CD4-positive, alpha-beta T cell treated with Interleukin-6 for 4 hours (primary cell): ENCODE measurements at places on chromosomes 16 and 17.

DNA sequence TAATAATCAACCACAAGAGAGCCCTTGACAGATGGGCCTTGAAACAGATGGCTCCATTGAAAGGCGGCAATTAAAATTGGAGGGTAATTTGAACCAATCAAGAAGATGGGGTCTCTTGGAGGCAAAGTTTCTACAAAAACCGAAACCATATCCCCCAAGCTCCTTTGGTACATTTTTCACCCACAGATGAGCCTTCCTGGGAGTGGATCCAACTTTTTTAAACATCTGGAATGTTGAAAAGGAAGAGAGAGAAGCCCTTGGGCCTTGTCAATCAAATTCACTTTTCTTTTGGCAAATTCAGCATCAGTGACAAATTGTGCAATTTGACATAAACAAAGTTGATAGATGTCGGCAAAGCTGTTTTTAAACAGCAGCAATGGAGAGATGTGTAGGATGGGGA lies 13.2 kb upstream of the NUP93 start:
- no peak for DNase-seq

- peak; percentile 12 for DNase-seq
These were observed 18.4 kb downstream of the TRAP1 start for GRCh38 chr16:3698941-3699340.

GRCh38 chr16:28821874-28822519 lies 802 bp upstream of the ATXN2L start:
- DNase-seq, result no peak

DNA sequence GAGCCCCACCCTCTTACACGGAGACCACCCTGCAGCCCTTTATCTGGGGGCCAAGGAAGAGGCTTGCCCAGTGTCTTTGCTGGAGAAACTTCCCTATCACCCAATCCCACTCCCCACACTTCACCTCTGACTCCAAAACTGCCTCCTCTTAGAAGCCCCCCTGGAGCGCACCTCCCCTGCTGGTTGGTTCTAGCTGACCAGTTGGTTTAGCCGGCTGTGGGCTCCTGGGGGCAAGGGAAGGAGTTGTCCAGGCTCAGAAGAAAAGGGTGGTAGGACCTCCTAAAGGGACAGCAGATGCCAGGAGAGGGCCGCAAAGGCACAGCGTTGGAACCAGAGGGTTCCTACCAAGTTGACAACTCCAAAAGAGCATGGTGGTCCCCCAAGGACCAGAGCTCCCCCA lies 2.0 kb downstream of the BCAR1 start:
- no peak for DNase-seq

GRCh38 chr16:5062051-5062450 lies 3.7 kb downstream of the C16orf89 start:
- DNase-seq, result no peak

- no peak for DNase-seq
These were observed 14.2 kb upstream of the SEC14L1 start for GRCh38 chr17:77126519-77126918.

GRCh38 chr17:73313526-73314127 lies 1.8 kb upstream of the CDC42EP4 start:
- DNase-seq, result no peak

DNA sequence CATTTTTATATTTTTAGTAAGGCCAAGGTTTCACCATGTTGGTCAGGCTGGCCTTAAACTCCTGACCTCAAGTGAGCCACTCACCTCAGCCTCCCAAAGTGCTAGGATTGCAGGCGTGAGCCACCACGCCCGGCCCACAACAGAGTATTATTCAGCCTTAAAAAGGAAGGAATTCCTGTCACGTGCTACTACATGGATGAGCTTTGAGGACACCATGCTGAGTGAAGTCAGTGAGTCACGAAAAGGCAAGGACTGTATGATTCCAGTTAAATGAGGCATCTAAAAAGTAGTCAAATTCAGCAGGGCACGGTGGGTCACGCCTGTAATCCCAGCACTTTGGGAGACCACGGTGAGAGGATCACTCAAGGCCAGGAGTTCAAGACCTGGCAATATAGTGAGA lies 9.7 kb downstream of the CSF3 start:
- no peak for DNase-seq

DNA sequence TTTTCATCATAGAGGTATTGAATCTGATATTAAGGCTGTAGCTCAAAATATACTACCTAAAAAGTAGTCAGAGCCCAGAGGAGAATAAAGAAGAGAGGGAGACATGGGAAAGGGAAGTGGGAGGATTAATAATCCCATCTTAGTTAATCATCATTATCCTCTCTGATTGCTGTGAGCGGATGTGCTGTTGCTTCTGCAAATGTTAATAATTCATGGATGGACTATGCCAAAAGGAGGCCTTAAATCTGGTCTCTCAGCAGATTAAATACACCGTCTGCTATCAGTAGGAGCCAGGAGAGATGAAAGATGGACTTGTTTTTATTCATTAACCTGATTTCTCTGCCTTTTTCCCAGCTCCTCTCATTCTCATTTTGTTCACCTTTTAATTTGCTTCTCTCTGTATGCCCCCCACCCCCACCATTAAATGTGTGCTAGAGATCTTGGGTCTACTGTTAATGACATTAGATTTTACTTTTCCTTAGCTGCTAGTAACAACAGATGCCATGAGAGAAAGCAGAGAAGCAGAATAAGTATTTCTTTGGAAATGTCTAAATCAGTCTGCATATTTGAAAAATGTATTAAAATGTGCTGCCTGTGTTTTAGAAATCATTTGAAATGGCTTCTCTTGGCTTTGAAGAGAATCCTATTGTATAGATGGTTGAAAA lies 44.2 kb downstream of the NUP93 start:
- DNase-seq, result no peak

- no peak for DNase-seq
These were observed 1.6 kb downstream of the FHOD1 start for GRCh38 chr16:67245674-67246080.

DNA sequence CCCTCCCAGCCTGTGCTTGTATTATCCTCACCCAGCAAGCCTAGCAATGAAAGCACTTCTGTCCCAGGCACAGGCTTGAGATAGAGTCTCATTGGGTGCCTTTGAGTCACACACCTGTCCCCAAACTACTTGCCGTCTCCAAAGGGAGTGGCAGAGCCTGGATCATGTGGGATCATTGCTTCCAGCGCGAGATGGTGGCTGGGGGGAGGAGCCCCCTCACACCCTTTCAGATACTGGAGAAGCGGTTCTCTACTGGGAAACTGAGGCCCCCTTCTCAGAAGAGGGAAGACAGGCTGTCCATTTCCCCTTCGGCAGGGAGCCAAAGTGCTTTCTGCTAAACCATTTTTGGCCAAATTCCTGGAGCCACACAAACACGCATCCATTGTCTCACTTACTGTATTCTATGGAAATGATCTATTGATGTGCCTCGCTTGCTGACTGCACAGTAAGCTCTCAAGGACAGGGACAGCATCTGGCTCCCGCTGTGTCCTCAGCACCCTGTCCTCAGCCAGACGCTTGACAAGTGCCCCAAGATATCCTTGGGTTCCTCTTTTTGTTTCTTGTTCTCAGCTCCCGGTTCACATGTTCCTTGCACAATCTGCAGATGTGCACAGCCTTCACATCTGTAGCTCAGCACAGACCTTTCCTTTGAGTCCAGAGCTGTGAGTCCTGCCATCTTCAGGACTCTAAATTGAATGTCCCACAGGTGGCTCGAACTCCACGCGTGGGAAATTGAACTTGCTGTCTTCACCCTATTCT lies 26.0 kb upstream of the DLX3 start:
- no peak for DNase-seq

GRCh38 chr17:77959926-77960521 lies 1.5 kb downstream of the TNRC6C start:
- peak; percentile 43 for DNase-seq

GRCh38 chr16:60404401-60404800 lies 1631.8 kb downstream of the CDH8 start:
- no peak for DNase-seq

DNA sequence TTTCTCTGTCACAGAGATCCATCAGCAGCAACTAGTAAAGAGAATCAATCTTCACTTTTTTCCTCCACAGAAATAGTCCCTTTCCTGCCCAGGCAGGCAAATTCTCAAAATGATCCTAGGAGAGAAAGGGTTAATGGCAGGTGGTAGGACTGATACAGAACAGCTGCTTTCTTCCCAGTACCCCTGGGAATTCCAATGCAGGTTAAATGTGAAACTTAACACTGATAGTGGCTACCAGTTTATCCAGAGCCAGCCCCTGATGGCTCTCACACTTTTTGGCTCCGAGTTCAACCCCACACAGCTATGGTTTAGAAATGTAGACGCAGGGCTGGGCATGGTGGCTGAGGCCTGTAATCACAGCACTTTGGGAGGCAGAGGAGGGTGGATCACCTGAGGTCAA lies 22.2 kb downstream of the MARVELD3 start:
- no peak for DNase-seq

DNA sequence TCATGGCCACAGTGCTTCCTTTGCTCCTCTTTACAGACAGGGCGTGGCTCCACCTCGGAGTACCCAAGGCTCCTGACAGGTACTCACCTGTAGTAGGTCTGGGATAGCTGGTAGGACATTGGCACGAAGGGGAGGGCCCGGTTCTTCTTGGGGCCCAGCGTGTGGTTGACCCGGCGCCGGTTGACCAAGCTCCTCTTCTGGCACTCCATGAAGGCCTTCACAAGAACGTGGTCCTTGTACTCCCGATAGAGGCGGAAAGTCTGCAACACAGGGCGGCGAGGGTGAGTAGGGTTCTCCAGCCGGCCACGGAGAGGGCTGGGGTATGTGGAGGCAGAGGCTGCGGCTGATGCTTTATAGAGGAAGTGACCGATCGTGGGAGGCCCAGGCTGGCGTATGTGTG lies 69.7 kb downstream of the IL21R start:
- DNase-seq, result no peak

DNA sequence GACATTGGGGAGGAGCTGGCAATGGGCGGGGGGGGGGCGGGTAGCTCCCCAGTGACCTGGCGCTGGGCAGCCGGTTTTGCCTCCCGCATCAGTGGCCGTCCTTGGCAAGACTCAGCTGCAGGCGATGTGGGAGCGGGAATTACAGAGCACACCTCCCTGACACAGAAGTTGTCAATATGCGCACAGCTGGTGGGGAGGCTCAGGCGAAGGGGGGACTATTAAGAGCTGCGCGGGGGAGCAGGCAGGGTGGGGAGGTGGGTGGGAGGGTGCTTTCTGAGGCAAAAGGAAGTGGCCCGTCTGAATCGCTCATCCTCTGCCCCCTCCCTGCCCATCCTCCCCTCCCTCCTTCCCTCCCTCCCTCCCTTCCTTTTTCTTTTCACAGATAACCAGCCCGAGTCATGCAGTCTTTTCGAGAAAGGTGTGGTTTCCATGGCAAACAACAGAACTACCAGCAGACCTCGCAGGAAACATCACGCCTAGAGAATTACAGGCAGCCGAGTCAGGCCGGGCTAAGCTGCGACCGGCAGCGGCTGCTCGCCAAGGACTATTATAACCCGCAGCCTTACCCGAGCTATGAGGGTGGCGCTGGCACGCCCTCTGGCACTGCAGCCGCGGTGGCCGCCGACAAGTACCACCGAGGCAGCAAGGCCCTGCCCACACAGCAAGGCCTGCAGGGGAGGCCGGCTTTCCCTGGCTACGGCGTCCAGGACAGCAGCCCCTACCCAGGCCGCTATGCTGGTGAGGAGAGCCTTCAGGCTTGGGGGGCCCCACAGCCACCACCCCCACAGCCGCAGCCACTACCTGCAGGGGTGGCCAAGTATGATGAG lies 44.0 kb downstream of the SREBF1 start:
- DNase-seq, result peak; percentile 78

DNA sequence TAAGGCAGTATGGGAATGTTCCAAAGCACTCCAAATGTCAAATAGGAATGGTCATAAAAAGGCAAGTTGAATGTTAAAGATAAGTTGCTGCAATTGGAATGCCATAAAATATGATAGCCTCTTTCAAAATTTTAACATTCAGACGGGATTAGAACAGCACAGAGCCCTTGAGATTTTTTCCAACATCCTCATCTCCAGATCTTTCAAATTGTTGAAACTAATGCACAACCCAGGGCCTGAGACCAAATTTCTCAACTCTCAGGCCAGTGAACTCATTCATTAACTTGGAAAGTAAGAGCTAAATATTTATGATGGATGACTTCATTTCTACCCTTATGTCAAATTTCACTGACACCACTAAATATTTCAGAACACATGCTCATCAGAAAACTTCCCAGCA lies 346.5 kb upstream of the XYLT1 start:
- DNase-seq, result no peak

DNA sequence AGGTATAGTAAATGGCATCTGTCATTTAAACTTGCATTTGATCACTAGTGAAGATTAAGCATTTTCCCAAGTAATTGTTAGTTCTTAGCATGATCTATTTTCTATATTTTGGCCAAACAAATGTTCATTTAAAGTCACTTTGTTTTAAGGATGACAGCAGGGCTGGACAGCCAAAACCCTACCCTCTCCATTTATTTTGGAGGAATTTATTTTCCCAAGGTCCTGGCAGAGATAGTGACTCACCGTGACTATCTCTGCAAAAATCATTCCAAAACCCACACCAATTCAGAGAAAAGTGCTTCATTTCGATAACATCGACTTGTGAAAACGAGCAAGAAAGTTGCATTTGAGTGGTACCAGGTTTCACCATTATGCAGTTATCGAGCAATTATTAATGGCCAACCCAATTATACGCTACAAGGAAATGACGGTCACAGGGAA lies 665 bp upstream of the AKAP1 start:
- DNase-seq, result no peak

DNA sequence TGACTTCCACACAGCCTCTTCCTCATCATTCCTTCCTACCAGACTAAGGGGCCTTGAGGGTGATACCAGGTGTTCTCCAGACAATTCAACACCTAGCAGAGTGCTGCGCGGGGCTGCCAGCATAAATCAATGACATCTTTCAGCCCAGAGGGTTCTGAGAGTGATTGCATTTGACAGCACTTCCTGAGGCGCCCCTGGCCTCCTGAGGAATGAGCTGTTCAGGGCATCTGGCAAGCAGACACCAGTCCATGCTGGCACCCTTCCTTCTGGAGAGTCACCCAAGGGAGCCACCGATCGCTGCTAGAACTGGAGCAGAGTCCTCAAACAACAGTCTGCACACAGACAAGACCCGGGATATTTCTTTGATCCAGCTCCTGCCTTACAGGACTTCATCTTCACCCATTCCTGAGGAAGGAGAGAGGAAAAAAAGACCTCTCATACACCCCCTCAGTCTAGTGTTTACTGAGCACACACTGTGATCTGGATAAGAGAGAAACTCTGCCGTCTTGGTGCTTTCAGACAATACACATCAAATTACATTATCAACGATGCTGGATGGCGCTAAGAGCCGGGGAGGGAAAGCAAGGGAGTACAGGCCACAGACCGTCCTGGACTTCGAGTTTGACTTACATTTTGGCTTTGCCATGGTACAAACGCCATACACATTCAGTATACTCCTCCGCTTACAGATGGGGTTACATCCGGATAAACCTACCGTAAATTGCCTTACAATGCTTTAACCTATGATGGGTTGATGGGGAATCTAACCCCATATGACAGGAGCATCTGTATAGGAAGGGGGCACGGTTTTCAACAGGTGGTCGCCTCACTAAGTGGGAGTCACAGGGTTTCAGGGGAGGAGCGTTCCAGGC lies 23.0 kb downstream of the NPTX1 start:
- DNase-seq, result no peak

GRCh38 chr16:72111657-72112451 lies 18.2 kb downstream of the DHX38 start:
- DNase-seq, result no peak

GRCh38 chr16:73549984-73550631 lies 502.2 kb upstream of the ZFHX3 start:
- no peak for DNase-seq

GRCh38 chr17:81537856-81538555 lies 9.8 kb downstream of the FSCN2 start:
- DNase-seq, result no peak

- no peak for DNase-seq
These were observed 80.7 kb downstream of the HS3ST3A1 start for GRCh38 chr17:13520899-13521572.
